ENCODE measurements at places on chromosomes 2 and 18.

- no peak for DNase-seq
These were observed 685.2 kb downstream of the NUP35 start for GRCh38 chr2:183809404-183809803.

DNA sequence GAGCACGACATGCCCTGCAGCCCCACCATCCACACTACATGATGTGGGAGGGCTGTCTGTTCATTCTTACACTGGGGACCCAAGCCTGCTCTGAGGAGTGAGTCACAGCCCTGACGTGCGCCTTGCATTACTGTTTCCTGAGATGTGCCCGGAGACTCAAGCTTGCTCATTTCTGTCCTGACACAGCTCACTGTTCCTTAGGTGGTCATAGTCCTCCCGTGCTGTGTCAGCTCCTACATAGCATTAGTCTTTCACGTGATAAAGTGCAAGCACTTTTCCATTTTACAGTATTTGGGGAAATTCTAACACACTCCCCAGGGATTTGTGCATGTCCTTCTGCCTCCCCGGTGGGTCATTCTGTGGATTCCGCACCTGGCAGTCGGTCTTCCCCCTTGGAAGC is 46.2 kb upstream of the TRIM43B start:
- no peak for DNase-seq

- DNase-seq, result no peak
These were observed 26.7 kb downstream of the POLR1A start for GRCh38 chr2:86078774-86079545.

DNA sequence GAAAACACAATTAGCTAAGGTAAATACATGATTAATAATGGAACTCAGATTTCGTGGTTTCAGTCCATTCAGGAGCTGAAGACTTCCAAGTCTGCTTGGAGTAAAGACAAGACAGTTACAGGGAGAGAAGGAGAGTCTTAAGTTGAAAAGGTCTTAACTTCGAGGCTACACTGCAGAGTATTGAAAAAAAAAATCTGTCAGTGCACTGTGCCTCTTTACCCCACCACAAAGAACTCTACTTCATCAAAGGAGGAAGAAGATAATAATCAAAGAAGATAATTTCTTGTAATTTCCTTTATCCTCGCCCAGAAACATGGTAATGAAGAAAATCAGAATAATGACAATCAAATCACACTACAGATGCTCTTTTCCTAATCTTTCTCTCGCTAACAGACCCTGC is 75.4 kb downstream of the MEMO1 start:
- no peak for DNase-seq

- DNase-seq, result no peak
These were observed 245.0 kb downstream of the CLIP4 start for GRCh38 chr2:29360016-29360784.
